ENCODE measurements at places on chromosomes 6 and 20.

GRCh38 chr6:130749402-130749801, 77.8 kb upstream of the SMLR1 start:
- no peak for DNase-seq

DNA sequence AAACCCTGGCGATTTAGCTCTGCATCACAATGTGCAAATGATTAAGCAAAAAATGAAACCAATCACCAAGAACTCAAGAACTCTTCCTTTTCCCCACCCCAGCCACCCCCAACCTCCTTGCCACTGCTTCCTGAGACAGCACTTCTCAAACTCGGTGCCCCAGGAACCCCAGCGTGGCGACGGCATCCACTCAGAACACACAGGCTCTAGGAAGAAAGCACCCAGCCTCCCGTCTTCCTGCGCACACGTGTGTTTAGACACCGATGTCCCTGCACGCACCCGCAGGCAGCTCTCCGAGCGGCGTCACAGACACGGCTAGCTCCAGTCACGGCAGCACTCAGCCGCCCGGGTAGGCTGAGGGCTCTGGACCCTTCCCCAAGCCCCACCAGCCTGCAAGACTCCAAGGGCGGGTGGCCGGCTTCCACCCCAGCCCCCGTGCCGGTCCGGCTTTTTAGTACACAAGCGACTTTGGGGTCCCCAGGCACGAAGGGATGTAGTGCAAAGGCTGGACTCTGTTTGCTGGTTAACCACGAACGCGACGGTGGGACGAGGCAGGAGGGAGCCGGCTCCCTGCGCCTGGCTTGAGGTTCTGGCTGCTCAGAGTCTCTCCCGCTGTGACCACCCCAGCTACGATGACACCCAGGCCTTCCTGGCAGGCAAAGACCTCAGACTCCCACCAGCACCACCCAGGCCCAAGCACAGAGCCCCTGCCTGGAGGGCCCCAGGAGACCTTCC, 51.9 kb downstream of the KCNQ2 start:
- DNase-seq: no peak

DNA sequence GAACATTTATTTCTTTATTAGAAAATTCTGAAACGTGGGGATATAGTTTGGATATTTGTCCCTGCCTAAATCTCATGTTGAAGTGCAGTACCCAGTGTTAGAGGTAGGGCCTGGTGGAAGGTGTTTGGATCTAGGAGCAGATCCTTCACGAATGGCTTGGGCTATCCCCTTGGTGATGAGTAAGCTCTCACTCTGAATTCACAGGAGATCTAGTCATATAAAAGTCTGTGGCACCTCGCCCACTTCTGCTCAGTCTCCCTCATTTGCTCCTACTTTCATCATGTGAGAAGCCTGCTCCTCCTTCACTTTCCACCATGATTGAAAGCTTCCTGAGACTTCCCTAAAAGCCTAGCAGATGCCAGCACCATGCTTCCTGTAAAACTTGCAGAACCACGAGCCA, 96.8 kb upstream of the GJE1 start:
- DNase-seq: no peak

GRCh38 chr6:1613346-1613687, 3.6 kb downstream of the FOXC1 start:
- no peak for DNase-seq

GRCh38 chr6:156710479-156710878, 66.7 kb upstream of the ARID1B start:
- no peak for DNase-seq

Data from NCI-H2171 treated with DMSO at 0.1 percent for 48 hours (cell line).